ENCODE measurements at places on chromosomes 11 and 22. TPM values are rescaled to one million over a fixed set of nuclear protein-coding genes. Genes with fewer than 3 reads are reported as not detected.

OR5B21 gene
- not detected for total RNA-seq

FOLH1 gene
- total RNA-seq, result 0.40 TPM

CD59 gene
- total RNA-seq, result 1,479 TPM

OR51B4 gene
- not detected for total RNA-seq

HBE1 gene
- total RNA-seq, result not detected

PHETA2 gene
- 11.2 TPM for total RNA-seq

HTR3A gene
- not detected for total RNA-seq

POGLUT3 gene
- 53.6 TPM for total RNA-seq

RBM7 gene
- total RNA-seq, result 39.5 TPM

KCNJ5 gene
- total RNA-seq, result not detected

HMGXB4 gene
- 36.0 TPM for total RNA-seq

POLD3 gene
- 22.6 TPM for total RNA-seq

FAM227A gene
- 1.5 TPM for total RNA-seq

OR51B5 gene
- total RNA-seq, result not detected

CFAP300 gene
- 0.14 TPM for total RNA-seq

GRIA4 gene
- total RNA-seq, result not detected

KRTAP5-5 gene
- not detected for total RNA-seq

Measured in thoracic aorta endothelial cell (primary cell).